ENCODE measurements at places on chromosomes 7 and 10.

GRCh38 chr7:74479961-74480829, 26.5 kb downstream of the GTF2IRD1 start:
- no peak for DNase-seq

DNA sequence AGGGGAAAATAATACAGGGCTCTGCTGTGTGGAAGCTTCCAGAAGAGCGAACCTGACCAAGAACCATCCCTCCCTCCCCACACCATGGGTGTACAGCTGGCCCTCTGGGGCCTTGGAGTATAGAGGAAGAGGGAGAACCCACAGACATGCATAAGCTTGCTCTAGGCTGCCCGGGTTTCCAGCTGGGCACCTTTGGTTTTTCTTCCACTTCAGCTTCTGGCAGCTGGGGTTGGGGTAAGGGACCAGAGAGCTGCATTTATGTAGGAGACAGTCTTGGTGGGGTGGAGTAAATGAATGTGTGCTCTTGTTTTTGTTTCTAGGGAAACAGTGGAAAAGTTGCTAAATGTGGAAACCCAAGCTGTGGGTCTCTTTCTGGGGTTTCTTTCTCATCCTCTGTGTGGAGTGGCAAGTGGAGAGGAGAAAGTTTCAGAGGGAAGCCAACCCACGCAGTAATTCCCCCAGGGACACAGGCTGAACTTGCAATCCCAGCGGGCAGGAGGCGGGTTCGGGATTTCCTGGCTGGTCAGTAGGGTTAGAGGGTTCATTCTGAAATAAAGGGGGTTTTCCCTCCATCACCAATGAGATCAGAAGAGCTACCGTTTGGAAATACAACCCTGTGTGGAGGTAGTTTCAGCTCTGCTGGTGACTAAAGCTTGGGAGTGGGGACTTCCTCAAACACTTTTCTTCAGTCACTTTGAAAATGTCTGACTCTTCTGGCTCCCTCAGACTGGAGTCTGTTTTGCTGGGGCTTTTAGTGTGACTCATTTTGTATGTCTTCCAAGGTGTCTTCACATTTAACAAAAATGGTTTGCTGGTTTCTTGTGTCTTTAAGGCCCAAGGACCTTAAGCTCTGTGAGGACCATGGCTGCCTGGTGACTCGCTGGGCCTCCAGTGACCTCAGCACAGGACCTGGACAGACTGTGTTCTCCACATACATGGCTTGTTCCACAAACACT, 22.2 kb upstream of the SRGN start:
- no peak for DNase-seq

GRCh38 chr7:129501760-129502707, at the start of gene SMKR1:
Gene SMKR1 (plus strand): TSS chr7:129502531. CDS start chr7:129502825, 294 bp downstream.
- DNase-seq = peak; percentile 77

- DNase-seq = no peak
Observed at GRCh38 chr10:124068929-124069328, 24.5 kb downstream of the CHST15 start.

- no peak for DNase-seq
Observed at GRCh38 chr10:267705-268104, 132.4 kb downstream of the ZMYND11 start.

- DNase-seq = no peak
Observed at GRCh38 chr10:35356725-35357092, 20.4 kb downstream of the CCNY start.

DNA sequence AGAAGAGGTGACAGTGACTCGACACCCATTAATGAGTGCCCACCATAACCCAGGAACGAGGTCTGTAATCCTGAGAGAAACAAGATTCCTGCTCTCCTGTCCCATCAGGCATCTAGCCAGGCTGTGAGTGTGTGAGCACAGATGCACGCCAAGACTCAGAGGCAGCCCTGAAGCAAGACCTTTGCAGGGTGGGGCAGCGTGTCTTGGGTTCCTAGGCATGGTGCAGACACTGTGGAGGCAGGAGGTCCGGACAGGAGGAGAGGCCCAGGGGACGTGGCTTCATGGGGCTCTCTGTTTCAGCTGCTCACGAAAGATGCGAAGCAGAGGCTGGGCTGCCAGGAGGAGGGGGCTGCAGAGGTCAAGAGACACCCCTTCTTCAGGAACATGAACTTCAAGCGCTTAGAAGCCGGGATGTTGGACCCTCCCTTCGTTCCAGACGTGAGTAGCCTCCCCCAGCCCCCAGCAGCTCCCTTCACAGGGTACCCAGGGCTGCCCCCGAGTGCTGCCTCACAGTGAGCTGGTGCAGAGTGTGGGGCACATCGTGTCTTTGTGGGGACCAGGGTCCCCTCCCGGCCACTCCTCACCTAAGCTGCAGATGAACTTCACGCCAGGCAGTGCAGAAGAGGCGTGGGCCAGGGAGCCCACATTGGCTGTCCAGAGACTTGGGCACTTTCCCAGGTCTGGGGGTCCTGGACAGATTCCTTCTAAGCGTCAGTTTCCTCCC, 94.5 kb downstream of the RGS10 start:
- DNase-seq = no peak

DNA sequence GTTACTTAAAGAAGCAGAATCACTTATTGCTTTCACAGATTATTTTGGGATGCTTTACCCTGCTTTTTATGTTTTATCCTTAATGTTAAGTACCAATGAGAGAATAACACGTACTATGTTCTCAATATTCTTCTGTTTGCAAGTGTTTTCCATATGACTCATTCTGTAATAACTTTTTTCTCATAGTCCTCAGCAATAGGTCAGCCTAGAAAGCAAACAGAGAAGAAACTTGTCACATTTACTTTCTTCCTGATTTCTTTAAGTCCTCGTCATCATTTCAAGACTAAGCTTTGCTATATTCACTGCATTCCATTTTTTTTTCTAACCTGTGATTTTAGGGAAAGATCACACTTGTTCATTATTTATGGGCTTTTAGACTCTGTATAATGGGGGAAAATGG, 6.8 kb upstream of the AGR2 start:
- no peak for DNase-seq

GRCh38 chr10:33120275-33120674, 162.2 kb upstream of the ITGB1 start:
- no peak for DNase-seq

DNA sequence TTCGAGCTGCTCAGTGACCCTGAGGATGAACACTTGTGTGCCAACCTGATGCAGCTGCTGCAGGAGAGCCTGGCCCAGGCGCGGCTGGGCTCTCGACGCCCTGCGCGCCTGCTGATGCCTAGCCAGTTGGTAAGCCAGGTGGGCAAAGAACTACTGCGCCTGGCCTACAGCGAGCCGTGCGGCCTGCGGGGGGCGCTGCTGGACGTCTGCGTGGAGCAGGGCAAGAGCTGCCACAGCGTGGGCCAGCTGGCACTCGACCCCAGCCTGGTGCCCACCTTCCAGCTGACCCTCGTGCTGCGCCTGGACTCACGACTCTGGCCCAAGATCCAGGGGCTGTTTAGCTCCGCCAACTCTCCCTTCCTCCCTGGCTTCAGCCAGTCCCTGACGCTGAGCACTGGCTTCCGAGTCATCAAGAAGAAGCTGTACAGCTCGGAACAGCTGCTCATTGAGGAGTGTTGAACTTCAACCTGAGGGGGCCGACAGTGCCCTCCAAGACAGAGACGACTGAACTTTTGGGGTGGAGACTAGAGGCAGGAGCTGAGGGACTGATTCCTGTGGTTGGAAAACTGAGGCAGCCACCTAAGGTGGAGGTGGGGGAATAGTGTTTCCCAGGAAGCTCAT, 1.1 kb downstream of the DDIT4 start:
- DNase-seq = no peak

- DNase-seq = no peak
Observed at GRCh38 chr10:126133906-126134656, 237.7 kb downstream of the FANK1 start.

Data from HuH-7 (cell line).